ENCODE measurements at places on chromosomes 11 and 22.

GRCh38 chr11:126211236-126212088, at the start of the genes FAM118B and RPUSD4:
TSS of gene FAM118B (plus strand) at chr11:126211782. CDS start at chr11:126235002, 23,220 bp downstream.
TSS of gene RPUSD4 (minus strand) at chr11:126211650. CDS start at chr11:126211638, 12 bp downstream.
- DNase-seq, result peak; percentile 96

DNA sequence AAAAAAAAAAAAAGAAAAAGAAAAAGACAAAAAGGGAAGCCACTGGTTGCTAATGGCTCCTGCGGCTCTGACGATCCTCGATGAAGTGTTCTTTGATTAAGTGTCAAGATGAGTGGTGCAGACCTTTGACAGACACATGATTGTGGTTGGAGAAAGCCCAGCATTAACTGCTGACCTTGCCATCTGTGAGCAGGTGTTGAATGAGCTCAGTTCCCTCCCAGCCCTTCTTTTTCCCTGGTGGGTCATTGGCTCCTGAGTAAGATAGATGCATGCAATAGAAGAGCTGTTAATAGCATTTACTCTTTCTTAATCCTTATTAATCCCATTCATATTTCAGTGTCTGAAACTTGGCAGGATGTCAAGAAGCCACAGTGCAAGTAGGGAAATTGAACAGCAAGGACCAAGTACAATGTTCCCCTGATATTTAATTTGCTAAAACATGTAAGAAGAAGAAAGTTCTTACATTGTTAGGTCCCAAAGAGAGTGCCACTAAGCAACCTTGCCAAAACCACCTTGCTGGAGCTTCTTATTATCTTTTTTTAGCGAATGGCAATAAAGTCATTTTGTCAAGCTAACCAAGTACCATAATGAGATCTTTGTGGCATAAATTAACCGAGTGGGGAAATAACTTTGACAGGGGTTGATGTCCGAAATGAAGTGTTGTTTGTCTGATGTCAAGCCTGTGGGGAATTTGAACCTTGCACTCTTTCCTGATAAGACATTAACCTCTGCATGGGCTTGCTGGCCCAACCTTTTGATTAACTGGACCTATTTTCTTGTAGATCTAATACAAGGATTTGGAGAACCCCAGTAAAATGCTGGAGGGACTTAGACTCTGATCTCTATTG, 113.7 kb downstream of the PTPRJ start:
- peak; percentile 73 for DNase-seq

- DNase-seq, result no peak
These were observed 30.4 kb downstream of the DSCAML1 start for GRCh38 chr11:117766576-117766975.

- DNase-seq, result no peak
These were observed 116.7 kb upstream of the NCAM1 start for GRCh38 chr11:112844517-112844916.

- DNase-seq, result no peak
These were observed 32.1 kb upstream of the SUSD2 start for GRCh38 chr22:24149198-24149590.

DNA sequence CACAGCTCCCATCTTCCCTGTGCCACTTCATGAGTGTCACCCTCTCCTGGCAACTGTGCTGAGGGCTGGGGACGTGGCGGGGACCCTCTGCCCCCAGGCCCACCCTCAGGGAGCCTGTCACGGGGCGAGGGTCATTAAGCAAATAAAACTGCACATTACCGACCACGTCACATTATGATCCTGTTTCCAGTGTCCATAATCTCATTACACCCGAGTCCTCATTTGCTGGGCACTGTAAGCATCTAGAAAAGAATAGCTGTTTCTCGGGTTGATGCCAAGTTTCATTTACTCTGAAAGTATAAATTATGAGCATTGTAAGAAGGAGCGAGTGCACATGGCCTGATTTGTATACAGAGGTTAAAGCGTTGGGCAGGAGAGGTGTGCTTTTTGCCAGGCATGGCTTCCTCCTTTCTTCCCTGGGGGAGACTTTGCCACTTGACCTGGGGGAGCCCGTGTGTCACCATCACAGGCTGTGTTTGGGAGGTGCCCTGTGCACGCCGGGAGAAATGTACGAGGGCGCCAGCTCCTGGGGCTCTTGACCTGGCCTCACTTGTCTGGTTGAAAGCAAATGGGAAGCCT, 50.5 kb downstream of the LRP5 start:
- no peak for DNase-seq

- DNase-seq, result no peak
These were observed 84.6 kb upstream of the NAV2 start for GRCh38 chr11:19628018-19628417.

DNA sequence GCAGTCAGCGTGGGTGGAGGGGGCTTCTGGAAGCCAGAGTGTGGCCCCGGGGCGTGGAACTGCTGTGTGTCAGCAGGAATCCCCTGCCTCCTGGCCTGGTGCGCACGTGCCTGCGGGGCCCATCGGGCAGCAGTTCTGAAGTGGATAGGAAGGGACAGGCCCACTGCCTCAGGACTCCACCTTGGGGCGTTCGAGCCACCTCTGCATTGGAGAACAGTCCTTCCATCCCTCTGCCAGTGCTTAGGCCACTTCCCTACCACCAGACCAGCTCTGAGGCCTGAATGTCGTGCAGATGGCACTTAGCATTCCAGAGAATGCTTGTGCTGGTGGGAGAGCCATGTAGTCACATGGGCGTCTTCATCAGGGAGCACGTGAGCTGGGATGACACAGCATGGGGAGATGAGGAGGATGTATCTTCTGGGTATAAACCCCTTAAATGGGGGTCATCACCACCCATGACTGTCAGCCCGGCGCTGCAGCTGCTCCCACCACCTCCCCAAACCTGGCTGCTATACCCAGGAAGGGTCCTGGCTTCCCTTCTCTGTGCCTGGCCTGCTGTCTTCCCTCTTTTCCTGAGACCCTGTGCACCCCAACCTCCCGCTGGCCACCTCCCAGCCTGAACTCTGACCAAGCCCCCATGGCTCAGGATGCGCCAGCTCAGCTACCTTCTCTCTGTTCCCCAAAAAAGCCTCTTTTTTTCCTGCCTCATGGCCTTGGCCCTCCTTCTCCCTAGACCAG, 9.7 kb downstream of the INCENP start:
- DNase-seq, result no peak

GRCh38 chr11:2273771-2274170, 3.4 kb upstream of the ASCL2 start:
- DNase-seq, result no peak

DNA sequence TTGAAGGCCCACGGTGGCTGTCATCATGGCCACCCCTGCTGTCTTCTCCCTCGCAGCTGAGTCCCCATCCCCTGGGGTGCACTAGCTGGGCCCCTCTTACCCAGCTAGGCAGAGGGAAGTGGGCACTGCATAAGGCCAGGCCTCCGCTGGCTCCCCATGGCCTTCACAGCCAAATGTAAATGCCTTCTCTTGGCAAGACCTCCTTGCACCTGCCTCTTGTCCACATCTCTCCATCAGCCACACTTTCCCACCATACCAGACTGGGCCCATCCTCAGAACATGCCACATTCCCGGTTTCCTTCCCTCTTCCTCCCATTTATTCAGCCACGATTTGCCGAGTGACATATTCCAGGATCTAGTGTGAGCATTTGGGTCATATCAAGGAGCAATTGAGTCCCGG, 49.7 kb downstream of the NECTIN1 start:
- DNase-seq, result no peak

- no peak for DNase-seq
These were observed 30.8 kb downstream of the APLP2 start for GRCh38 chr11:130100381-130101095.

GRCh38 chr22:18995327-18995711, 59.2 kb upstream of the PRODH start:
- no peak for DNase-seq

DNA sequence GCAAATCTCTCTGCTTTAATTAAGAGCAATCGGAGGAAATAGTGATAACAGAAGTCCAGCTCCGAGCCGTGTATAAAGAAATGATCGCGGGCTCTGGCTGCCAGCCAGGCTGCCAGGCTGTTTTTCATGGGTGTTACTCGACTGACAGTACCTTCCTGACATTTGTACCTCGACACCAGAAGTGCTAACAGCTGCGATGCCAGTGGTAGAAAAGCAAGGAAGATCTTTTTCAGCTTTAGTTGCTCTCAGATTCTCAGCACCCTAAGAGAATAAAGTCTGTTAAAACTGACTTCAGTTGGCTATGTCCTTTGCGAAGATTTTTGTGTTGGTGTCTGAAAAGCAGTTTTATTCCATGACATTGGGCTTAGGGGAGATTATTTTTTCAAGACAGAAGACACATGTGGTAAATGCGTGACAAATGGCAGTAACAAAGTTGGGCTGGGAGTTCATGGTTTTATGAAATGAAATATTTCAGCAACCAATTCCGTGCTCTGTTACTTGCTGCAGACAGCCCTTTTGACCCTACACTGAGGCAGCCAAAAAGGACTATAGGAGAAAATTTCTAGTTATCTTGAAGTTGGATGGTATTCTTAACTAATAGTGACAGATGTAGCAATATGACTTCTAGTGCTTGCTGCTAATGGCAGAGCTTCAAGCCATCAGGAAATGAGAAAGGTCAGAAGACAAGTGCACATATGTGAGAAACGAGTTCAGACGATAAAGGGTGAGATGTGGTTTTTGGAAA, 296.2 kb downstream of the CNTN5 start:
- DNase-seq, result no peak

- no peak for DNase-seq
These were observed 394.5 kb downstream of the SHANK2 start for GRCh38 chr11:70857894-70858293.

DNA sequence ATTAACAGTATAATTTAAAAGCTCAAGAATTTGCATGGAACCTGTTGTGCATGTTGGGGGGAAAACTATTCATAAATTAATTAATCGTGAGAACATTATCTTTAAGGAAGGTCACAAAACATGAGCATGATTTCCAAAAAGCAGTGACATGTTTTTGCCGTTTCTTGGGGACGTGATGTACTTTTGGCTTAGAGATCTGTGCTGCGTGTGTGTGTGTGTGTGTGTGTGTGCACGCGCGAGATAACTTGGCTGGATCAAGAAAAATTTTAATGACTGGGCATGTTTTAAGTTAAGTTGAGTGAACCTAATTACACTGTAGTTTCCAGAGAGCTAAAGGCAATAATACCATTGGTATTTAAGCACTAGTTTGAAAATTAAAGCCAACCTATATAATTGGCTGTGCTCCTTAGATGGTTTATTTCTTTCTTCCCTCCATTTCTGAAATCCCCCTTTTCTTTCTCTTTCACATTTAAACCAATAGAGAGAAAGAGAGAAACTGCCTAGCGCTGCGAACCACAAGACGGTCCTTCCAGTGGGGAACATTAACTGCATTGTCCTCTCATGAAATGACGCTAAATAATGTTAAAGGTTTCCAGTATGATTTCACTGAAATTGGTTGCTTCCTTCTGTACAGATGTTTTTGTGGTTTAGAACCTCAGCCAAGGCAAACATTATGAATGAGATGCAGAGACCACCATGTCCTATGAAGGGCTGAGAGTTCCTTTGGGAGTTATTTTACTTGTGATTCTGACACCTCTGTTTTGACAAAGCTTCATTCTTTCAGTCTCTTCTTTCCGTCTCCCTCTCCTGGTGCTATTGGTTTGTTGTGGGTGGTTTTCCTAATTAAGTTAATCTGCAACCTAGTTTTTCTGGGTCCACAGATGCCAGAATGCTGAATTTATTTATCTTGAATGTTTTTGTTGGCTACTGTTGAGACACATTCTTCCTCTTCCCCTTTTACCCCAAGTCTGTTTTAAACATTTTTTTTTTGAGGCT, 51.7 kb downstream of the ZBTB16 start:
- DNase-seq, result no peak

- DNase-seq, result no peak
These were observed 754.6 kb downstream of the BRD1 start for GRCh38 chr22:49072996-49073645.

GRCh38 chr11:44036811-44037657, 10.7 kb upstream of the ACCSL start:
- peak; percentile 49 for DNase-seq

DNA sequence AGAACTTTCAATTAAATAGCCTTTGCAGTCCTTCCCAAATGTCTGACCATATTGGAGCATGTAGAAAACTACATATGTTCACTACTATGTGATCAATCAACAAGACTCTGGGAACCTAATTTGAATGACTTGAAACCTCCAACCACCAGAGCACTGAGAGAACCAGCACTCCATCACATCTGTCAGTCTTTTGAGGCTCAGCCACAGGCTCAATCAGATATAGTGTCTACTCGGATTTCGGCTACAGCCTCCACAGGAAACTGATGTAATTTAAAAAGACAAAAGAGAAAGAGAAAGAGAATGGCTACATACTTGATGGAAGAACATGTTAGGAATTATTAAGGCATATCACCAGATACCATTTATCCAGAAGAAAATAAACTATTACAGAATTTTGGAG, 859.0 kb downstream of the FAM181B start:
- DNase-seq, result no peak

DNA sequence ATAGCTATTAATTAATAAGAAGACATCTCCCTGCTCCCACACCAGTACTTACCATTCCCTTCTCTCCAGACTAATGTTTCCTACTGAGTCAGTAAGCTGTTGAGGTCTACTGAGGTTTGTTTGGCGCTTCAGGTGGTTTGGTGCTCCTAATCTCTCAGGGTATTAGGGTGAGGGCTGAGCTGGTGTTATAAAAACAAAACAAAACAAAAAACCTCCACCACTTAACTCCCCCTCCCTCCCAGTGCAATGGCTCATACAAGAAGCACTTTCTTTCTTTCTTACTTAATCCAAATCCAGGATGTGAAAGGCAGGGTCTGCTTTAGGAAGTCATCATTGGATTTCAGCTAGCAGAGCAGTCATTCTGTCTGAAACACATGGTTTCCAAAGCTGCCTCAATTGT, 15.3 kb downstream of the CSTPP1 start:
- no peak for DNase-seq

- no peak for DNase-seq
These were observed 69.7 kb upstream of the GRK3 start for GRCh38 chr22:25494774-25495173.

GRCh38 chr11:72418834-72419560, 15.3 kb downstream of the CLPB start:
- DNase-seq, result no peak

- no peak for DNase-seq
These were observed 682 bp upstream of the OR5M11 start for GRCh38 chr11:56543739-56544138.

- no peak for DNase-seq
These were observed 121.4 kb upstream of the CD82 start for GRCh38 chr11:44443836-44444769.

- no peak for DNase-seq
These were observed 29.0 kb upstream of the ACCSL start for GRCh38 chr11:44018829-44019228.

DNA sequence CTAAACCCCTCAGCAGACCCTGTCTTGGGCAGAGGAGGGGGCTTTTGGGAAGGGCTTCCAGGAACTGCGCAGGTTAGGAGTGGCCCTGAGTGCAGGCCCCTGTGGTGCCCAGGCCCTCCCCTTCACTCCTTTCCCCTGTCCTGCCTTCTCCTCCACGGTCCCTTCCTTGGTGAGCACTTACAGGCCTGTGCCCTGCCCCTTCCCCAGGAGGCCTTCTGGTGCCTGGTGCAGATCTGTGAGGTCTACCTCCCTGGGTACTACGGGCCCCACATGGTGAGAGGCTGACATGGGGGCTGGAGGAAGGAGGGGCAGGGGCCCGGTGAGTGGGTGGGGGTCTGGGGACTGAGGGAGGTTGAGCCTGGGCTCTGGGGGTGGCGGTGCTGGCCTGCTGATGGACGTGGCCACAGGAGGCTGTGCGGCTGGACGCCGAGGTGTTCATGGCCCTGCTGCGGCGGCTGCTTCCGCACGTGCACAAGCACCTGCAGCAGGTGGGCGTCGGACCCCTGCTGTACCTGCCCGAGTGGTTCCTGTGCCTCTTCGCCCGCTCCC, 2.6 kb downstream of the TBC1D10C start:
- DNase-seq, result no peak

GRCh38 chr11:72507050-72507449, 72.7 kb upstream of the CLPB start:
- no peak for DNase-seq

All from D721Med (cell line).